ENCODE measurements at places on chromosomes 2 and 18.
A peak's percentile ranks its signal among the peaks of the same experiment; 100 is the strongest.

DNA sequence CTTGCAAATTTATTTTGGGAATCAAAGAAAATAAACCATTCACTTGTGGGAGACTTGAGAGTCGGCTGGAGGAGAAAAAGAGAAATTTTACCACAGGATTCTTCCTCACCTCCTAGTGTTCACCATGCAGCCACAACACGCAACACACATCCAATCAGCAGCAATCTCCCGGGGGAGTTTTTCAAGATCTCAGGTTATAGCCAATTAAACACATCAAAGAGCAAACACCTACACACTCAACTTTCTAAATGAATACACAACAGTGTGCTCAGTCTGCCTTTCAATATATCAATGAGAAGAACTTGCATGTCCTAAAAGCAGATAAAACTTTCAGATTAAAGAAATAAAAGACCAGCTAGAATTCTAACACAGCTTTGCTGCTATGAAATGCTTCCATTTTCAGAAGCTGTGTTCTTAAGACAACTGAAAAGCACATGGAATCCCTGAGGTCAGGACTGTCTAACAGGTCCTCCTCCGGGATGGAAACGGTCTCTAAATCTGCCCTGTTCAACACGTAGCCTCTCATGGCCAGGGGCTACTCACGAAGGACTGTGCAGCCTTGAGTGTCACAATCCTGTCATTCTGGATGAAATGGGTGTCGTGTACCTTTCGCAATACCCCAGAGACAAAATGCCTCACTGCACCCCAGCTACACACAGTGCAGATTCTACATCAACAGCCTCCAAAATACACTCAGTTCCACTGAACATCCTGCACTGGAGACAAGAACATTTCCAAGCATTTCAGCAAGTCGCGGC, 84.2 kb downstream of the ZNF516 start:
- DNase-seq: no peak

GRCh38 chr2:44211183-44211582, 42.5 kb downstream of the PPM1B start:
- no peak for DNase-seq

DNA sequence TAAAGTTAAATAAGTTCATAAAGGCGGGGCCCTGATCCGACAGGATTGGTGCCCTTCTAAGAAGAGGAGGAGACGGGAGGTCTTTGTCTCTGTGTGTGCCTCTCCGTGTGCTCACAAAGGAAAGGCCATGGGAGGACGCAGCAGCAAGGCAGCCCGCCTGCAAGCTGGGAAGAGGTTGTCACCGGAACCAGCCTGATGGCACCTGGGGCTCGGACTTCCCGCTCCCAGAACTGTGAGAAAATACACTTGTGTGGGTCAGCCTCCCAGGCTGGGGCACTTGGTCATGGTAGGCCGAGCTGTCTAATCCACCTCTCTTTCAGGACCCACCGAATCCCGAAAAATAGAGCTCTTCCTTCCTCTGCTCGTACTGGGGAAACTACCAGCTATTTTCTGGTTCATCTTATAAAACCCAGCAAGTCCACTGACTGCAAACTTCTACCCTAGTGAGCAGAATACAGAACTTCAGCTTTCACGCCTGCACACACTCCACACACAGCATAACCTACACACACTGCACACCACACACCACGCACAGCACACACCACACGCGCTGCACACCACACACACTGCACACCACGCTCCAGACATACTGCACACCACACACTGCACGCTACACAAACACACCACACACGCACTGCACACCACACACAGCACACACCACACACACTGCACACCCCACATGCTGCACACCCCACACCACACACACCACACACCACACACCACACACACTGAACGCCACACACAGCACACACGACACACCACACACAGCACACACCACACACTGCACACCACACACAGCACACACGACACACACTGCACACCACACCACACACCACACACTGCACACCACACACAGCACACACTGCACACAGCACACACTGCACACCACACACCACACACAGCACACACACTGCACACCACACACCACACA, 58.1 kb downstream of the ASB1 start:
- DNase-seq: peak; percentile 20

DNA sequence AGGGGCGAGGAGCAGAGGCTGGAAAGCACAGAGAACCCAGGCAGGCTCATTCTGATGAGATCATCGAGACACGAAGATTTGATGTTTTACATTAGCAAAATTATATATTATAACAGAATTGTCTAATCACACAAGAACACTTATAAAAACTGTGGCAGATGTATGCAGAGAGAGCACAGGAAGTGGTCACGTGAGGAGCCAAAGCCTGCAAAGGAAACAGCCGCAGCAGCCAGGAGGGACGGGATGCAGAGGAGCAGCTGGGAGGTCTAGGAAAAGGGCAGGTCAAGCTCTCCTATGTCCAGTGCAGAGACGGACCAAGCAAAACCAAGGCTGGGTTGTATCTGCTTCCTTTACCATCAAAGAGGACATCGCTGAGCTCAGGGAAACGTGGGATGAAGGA, 355.1 kb upstream of the MYT1L start:
- no peak for DNase-seq

DNA sequence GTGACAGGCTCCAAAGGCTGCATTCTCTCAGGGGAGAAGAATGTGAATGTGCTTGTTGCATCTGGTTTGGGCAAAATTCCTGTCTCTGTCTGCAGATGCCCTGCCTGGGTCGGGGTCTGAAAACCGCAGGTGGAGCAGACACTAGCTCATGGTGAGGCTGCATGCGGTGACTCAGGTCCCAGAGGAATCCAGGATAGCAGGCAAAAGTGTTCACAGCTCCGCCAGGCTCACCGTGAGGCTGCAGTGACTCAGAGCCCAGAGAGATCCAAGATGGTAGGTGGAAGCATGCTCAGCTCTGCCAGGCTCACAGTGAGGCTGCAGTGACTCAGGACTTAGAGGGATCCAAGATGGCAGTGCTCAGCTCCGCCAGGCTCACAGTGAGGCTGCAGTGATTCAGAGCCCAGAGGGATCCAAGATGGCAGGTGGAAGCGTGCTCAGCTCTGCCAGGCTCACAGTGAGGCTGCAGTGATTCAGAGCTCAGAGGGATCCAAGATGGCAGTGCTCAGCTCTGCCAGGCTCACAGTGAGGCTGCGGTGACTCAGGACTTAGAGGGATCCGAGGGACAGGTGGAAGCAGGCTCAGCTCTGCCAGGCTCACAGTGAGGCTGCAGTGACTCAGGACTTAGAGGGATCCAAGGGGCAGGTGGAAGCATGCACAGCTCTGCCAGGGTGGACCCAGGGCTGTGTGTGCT, 200.5 kb downstream of the ACKR3 start:
- DNase-seq: peak; percentile 95
